Forelimb muscle (tissue), 1 donor: ENCODE measurements at places on chromosomes 4 and X.

DNA sequence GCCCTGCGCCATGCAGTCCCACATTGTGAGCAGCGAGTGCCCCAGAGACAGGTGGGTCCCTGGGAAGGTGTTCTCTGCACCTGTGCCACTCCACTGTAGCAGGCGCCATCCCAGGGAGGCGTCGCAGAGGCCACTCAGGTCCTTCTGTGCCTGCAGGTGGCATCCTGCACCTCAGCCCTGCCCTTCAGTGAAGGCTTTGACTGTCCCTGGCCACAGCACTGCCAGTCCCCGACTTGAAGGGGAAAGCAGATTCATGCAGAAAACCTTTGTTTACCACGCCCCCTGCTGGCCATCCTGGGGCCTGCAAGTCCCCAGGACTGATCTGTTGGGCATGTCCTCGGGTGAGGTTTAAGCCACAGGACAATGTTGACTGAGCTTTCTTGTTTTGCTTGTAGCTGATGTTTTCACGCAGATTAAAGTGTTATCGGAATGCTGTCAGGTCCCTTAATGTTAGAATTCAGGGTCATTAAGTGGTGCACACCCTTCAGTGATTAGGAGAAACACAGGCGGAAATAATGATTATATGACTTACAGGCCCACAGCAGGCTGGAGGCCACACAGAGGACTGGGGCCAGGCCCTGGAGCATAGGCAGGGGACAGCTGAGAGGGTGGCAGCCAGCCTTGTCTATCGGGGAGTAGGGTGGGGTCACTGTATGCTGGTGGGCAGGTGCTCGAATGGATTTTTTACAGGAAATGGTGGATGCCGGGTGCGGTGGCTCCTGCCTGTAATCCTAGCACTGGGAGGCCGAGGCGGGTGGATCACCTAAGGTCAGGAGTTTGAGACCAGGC lies 5.0 kb downstream of the TACC3 start:
- peak; percentile 57 for DNase-seq

DNA sequence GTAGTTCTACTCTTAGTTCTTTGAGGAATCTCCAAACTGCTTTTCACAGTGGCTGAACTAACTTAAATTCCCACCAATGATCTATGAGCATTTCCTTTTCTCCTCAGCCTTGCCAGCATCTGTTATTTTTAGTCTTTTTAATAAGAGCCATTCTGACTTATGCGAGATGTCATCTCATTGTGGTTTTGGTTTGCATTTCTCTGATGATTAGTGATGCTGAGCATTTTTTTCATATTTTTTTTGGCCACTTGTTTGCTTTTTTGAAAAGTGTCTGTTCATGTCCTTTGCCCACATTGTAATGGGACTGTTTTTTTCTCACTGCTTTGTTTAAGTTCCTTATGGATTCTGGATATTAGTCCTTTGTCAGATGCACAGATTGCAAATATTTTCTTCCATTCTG lies 21.5 kb upstream of the PHKA1 start:
- DNase-seq, result no peak

- no peak for DNase-seq
Observed at GRCh38 chr4:153785910-153786721, 2.8 kb downstream of the SFRP2 start.

- DNase-seq, result no peak
Observed at GRCh38 chrX:9848718-9849479, 62.7 kb downstream of the SHROOM2 start.

DNA sequence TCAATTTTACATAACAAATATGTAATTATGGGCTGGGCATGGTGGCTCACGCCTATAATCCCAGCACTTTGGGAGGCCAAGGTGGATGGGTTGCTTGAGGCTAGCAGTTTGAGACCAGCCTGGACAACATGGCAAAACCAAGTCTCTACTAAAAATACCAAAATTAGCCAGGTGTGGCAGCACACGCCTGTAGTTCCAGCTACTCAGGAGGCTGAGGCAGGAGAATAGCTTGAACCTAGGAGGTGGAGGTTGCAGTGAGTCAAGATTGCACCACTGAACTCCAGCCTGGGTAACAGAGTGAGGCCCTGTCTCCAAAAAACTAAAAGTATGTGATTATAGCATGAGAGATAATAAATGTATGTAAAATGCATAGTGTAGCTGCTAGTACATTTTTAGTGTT lies 229.0 kb downstream of the PPARGC1A start:
- no peak for DNase-seq
